ENCODE measurements at places on chromosomes 6 and 20.

DNA sequence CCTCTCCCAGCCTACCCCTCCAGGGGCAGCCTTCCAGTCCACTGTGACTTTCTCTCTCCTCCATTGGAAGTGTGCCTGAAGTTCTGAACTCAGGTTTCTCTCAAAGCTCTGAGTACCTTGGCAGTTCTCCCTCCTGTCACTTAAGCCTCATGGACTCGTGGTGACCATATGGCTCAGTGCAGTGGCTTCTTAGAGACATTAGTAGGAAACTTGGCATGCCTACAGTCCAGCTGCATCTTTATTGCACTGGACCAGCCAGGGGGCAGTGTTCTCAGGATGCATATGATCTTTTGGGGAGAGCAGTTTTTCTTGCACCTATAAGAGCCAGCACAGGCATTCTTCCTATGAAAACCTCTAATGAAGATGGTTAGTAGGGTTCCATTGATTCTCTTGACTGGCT, 47.5 kb upstream of the KCNK16 start:
- DNase-seq: no peak

DNA sequence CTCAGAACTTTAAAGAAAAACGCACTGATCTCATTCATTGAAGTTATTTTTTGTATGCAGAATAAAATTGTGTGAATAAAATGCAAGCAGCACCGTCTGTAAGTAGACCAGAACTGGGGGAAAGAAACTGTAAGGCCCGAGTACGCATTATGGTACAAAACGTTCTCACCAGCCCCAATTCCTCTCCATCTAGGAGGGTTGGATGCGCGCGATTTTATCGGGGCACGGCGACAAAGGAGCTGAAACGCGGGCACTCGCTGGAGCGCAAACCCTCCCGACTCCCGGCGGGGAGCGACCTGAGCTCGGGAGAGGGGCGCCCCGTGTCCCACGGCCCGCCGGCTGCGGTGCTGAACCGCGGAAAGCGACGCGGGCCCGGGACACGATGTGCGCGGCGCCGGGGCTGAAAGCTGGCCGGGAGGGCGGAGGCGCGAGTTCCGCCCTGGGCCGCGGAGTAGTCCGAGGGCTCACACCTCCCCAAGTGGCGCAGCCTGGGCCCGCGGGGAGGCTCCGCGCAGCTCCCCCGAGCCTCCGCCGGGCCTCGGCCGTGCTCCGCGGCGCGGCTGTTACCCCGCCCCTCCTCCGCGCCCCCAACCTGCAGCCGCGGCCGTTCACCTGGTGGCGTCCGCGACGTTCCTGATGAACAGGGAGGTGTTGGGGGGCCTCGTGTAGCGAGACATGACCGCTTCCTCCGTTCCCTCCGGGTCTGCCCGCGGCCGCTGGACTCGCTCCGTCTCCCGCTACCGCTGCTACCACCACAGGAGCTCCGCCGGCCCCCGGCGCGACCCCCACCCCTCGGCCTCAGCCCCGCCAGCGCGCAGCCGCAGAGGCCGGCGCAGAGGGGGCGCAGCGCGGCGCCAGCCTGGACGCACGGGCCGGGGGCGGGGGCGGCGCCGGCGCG, at the start of gene SRSF12:
SRSF12 (minus strand) TSS at position 861 of the 898 bp plus-strand sequence; CDS start at position 677, 184 bp downstream.
- DNase-seq: peak; percentile 32

- no peak for DNase-seq
These were observed 619 bp upstream of the PDE7B start for GRCh38 chr6:135850882-135851281.

GRCh38 chr6:89611666-89612065, 26.9 kb downstream of the LYRM2 start:
- no peak for DNase-seq

DNA sequence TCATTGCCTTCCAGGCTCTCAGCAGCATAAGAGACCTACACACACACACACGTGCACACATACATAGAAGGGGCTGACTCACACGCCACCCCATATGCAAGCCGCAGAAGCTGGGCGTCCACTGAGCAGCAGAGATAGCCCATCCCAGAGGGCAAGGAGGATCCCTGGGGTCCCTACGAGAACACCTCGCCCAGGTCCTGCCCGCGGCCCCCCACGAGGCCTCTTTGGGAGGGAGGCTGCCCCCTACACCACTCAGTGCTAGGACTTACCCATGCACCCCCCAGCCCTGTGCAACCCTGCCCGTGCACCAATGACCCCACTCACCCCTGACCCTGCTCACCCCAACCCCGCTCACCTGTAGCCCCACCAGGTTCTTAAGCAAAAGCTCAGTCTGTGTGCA, 20.6 kb upstream of the NTSR1 start:
- DNase-seq: no peak

- DNase-seq: no peak
These were observed 260.6 kb downstream of the PRL start for GRCh38 chr6:22036275-22036674.

DNA sequence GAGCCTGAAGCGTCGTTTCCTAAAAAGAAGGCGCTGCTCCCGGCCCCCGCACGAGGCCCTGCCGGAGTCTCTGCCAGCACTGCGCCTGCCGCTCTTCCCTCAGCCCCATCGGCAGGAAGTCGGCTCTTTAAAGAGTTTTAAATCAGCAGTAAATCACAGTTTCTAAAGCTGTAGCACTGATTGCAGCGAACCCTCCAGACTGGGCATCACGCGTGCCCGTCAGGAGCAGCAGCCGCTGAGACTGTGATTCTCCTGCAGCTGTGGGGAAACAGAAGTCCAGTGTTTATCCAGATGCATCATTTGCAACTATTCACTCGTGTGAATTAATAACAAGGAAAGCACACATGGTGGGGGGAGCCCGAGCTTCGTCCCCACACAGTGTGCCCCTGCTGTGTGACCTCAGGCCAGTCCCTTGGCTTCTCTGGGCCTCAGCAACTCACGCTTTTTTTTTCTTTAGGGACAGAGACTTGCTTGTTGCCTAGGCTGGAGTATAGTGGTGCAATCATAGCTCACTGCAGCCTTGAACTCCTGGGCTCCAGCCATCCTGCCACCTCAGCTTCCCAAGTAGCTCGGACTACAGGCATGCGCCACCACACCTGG, 28.3 kb downstream of the DLL1 start:
- no peak for DNase-seq

DNA sequence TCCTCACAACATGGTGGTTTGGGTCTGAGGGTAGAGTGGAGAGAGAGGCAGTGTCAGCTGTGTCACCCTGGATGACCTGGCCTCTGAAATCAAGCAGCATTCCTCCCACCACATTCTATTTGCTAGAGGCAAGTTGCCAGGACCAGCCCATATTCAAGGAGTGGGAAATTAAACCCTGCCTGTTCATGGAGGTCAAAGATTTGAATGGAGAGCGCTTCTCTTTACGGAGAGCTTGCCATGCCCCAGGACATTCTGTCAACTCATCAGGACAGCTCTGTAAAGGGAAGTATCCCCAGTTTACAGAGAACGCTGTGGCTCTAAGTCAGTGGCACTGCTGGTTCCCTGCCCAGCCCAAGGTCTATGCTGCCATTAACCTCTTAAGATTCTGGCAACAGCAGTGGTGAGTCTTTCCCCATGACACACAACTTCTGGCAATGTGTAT, 90.0 kb upstream of the INSM1 start:
- DNase-seq: no peak

DNA sequence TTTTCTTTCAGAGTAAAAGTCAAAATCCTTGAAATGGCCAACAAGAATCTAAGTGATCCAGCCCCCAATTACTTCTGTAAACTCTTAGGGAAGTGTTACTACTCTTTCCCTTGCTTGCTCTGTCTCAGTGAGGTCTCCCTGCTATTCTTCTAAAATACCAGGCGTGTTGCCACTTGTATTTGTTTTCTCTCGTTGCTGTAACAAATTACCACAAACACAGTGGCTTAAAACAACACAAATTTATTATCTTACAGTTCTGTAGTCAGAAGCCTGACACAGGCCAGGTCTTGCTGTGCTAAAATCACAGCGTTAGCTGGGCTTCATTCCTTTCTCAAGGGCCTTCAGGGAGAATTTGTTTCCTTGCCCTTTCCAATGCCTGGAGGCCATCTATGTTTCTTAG, 59.9 kb downstream of the HECA start:
- no peak for DNase-seq

DNA sequence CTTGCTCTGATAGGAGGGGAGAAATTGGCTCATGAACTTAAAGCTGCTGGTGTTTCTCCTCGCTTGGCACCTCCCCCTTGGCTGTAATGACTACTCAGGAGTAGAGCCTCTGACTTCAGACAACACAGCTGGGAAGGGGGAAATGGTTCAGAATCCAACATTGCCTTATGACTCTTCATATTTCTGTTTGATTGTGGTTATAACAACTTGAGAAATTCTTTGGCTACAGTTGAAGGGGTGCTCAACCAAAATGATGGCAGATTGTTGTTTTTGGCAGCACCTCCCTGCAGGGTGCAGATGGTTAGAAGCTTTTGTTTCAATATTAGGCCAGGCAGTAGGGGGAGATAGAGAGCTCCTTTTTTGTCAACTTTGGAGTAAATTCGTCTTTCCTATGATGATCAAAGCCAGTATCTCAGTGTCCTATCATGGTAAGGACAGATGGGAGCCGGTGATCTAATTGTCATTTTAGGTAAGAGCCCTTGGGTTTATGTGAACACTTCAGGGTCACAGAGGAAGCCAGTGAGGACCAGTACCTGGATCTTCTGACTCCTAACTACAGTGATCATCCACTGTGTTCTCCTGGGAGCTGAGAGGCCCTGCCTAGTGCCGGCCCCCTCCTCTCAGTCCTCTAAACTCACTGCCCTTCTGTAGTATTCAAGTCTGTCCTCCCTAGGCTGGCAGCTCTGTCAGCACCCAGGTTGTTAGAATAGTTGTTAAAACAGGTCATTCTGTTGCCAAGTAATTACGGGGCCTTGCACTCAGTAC, 39.9 kb downstream of the RPRD1B start:
- peak; percentile 56 for DNase-seq

DNA sequence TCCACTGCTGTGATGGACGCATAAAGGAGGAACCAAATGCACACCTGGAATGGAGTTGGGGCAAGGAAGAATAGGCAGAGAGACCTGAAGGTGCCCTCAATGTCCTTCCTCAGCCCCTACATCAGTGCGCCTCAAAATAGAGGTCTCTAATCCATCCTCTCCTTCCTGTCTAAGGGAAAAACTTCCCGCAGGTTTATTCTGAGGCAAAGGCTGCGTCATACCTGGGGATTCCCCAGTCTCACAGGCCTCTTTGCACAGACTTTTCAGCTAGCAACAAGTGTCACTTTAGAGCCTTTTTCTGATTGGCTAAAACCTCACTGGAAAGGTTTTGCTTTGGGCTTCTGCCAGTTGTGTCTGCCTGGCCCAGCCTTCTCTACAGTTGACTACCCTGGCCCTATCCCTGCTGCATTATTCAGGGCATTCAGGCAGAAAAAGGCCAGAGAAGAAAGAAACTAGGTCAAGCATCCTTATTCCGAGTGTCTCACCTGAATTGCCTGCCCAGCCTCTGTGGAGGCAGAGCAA, 1.8 kb upstream of the HLA-DQB1 start:
- DNase-seq: peak; percentile 95

- DNase-seq: no peak
These were observed 12.4 kb upstream of the SIRPB1 start for GRCh38 chr20:1632178-1632577.

- no peak for DNase-seq
These were observed 74.4 kb downstream of the ARHGAP18 start for GRCh38 chr6:129635396-129636130.

- DNase-seq: no peak
These were observed 212.6 kb downstream of the MOXD1 start for GRCh38 chr6:132188556-132189264.

DNA sequence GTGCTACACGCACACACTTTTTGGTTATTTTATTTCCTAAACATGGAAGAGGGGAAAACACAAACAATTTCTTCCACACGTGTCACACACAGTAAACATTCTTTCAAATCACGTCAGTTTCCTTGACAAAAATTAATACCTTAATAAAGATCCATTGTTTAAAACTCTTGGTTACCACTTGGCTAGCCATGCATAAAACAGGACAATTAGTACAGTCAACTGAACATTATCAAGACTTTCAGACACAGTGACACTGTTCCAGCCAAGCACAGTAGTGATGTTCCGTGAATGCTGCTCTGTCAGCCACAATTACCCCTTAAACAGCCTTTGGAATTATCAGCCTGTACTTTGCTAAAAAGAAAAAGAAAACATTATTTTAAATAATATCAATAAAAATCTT, 50.8 kb downstream of the GMDS start:
- DNase-seq: no peak

DNA sequence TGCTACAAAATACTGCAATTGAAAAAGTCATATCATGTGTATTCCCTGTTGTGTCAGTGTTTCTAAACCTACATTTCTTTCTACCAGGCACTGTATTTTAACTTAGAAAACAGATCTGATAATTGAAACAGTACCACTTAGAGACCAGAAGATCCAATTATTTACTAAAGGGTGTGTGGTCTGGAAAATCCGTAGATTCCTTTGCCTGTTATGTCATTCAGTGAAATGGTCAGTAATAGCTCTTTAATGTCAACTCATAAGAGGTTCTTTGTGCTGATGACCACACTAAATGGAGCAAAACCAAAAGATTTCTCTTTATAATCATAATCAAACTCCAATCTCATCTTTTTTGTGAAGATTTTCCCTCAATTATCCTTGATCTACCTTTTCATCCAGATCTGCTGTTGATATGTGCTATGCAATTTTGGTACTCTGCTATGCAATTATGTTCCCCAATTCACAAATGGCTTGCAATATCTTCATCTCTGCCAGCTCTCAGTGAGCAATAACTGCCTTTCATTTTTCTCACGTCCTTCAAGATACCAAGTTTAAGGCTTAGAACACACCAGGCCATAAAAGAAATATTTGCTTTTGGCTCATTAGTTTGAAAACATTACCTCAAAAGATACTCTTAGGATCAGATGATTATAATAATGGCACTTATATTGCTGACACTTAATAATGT, 165.5 kb downstream of the MOXD1 start:
- no peak for DNase-seq

DNA sequence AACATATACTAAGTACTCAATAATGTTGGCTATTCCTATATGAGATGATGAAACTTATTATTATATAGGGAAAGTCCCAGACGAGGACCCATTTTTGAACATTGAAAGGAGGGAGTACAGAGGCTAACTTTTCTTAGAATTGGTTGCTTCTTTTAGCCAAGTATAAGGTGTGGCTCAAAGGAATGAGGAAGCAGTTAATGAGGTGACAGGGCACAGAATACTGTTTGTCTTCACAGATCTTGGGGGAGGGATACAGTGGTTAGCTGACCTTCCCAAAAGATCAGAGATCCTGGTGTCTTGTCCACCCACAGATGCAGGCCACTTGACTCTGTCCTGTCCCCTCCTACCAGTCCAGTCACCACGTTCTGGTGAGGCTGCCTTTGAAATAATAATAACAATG, 67.8 kb upstream of the EPB41L1 start:
- no peak for DNase-seq

Measured in CD4-positive, alpha-beta T cell treated with Interleukin-17A for 1 hour (primary cell).